Frontal cortex (tissue), 4 donors: ENCODE measurements at places on chromosomes 12 and 14. TPM values are rescaled to one million over a fixed set of nuclear protein-coding genes. Genes with fewer than 3 reads are reported as not detected.
A peak's percentile ranks its signal among the peaks of the same experiment; 100 is the strongest.

RIN3 gene
- under 0.01 TPM for total RNA-seq

GRCh38 chr12:67645601-67646000 lies 2.9 kb upstream of the DYRK2 start:
- DNase-seq, result no peak

GRCh38 chr12:30423330-30423729 lies 272.3 kb downstream of the IPO8 start:
- no peak for DNase-seq

DNA sequence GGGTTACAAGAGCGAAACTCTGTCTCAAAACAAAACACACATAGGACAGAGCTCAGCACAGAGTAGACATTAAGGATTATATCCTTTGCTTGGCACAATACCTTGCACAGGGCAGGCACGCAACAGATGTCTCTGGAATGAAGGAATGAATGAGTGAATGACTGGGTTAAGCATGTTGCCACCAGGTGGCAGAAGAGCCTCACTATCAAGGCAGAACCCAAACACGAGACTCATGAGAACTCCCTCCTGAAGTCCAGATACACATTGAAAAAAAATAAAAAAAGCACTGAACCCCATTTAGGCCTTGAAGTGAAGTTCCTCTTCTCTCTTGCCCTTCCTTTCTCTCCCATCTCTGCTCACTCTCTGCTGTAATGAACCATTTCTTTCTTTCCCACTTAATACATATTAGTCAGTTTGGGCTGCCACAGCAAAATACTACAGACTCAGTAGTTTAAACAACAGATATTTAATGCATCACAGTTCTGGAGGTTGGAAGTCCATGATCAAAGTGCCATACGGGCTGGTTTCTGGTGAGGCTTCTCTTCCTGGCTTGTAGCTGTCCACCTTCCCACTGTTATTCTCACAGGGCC lies 26.6 kb upstream of the LTA4H start:
- DNase-seq, result peak; percentile 66

GRCh38 chr12:125220404-125221273 lies 155.4 kb downstream of the AACS start:
- DNase-seq, result no peak

GRCh38 chr12:124394462-124395128 lies 99.7 kb downstream of the RFLNA start:
- DNase-seq, result no peak
